ENCODE measurements at places on chromosomes 5 and 9. TPM values are rescaled to one million over a fixed set of nuclear protein-coding genes. Genes with fewer than 3 reads are reported as not detected.
A peak's percentile ranks its signal among the peaks of the same experiment; 100 is the strongest.

GRCh38 chr9:79952401-79952800, 380.6 kb downstream of the TLE4 start:
- no peak overlapping the region for H3K27ac ChIP-seq
- H3K4me3 ChIP-seq: no peak overlapping the region
- no peaks in the 10 kb centered on the region for H3K4me1 ChIP-seq
- no peaks in the 10 kb centered on the region for H3K36me3 ChIP-seq

DNA sequence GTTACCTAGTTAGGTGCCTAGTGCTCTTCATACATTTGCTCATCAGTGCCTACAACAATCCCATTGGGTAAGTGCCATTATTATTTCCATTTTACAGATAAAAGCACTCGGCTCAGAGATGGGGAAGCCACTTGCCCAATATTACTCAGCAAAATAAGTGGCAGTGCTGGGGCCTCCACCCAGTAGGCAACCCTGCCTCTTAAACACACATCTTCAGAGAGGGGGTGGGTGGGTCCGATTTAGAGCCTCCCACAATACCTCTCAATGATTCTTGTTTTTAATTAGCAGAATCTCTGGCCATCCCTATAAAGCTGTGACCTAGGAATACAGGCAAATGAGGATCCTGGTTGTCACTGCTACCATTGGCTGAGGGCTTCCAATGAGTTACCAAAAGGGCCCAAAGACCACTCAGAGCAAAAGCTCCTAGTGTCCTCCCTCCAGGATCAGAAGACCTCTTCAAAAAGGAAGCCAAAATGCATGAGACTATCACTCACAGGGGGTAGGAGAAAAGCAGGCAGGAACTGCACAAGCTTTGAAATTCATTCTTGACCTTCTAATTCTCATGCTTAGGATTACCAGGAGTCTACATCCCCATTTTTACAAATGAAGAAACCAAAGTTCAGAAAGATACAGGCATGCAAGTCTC, 36.1 kb upstream of the UBE2D2 start:
- H3K27ac ChIP-seq: no peak overlapping the region
- no peaks in the 10 kb centered on the region for H3K36me3 ChIP-seq
- no peak overlapping the region for H3K4me3 ChIP-seq
- no peak for DNase-seq
- H3K27me3 ChIP-seq: no peaks in the 10 kb centered on the region
- H3K4me1 ChIP-seq: no peaks in the 10 kb centered on the region

DNA sequence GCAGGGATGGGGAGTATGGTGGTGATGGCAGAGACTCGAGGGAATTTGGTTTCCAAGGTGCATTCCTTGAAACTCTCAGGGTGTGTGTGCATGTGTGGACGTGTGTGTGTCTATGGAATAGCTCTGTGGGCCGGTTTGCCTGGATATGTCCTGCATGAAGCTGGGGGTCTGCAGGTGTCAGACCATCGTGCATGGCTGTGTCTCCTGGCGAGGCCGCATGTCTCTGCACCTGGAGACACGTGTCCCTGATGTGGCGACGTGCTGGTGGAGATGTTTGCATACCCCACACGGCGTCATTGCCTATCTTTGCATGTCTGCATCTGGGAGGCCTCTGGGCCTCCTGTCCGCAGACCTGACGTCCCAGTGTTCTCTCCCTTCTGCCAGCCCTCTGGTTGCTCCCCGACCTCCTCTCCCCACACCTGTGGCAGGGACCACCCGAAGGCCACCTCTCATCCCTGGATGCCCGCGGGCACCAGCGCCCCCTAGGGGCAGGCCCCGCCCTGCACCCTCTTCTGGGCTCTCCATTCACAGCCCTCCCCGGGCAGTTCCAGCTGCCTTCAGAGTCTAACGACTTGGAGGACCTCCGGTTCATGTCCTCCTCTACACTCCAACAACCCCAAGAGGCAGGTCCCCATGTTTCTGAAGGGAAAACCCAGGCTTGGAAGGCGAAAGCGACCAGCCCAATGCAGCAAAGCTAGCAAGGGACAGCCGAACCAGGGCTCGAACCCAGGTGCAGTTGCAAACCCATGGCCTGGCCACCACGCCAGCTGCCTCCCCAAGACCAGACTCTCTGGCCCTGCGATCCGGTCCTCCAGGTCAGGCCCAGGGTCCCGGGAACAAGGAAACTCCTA, 88.6 kb downstream of the LMX1B start:
- H3K27me3 ChIP-seq: no peaks in the 10 kb centered on the region
- H3K36me3 ChIP-seq: no peaks in the 10 kb centered on the region
- no peak for DNase-seq
- H3K4me1 ChIP-seq: peaks cover 8% of the 10 kb centered on the region
- no peak overlapping the region for H3K27ac ChIP-seq

DNA sequence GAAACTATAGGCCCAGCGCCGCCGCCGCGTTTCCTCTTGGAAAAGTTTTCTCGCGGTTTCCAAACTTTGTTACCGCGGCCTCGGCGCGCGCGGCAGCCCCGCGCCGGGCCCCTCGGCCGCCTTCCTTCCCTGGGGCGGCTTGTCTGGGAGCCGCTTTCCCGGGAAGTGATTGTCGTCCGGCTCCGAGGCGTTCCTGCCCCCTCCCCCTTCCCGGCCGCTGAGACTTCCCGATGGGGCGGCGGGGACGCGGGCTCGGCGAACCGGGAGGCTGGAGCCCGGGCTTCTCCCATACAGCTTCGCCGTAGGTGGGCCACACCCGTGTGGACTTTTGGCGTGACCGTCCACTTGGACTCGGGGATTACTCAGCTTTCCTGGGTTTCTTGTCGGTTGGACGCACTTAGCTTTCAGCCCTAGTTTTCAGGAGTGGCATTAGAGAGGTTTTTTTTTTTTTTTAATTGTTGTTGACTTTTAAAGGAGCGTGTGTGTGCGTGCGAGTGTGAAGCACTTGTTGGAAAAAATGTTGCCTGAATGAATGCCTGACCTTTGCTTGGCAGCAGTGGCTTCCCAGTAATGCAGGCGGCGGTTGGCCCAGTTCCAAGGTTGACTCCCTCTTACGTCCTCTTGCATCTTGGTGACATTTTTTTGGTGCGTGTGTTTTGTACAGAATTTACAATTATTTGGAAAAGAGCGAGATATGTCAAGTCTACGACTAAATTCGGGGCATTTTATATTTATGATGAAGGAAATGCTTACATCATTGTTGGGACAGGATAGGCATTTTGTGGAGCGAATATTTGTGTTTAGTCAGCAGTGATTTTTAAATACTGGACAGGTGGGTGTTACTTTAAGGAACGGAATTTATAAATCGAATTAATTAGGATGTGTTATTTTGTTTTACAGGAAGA, 821 bp downstream of the CTNNA1 start:
- H3K36me3 ChIP-seq: peaks cover 11% of the 10 kb centered on the region
- peaks cover 21% of the 10 kb centered on the region for H3K4me1 ChIP-seq
- H3K27ac ChIP-seq: peak overlapping the region; percentile 97
- no peaks in the 10 kb centered on the region for H3K27me3 ChIP-seq

The IL3 gene
- total RNA-seq: not detected

The WNT8A gene
- total RNA-seq: not detected
